Testis (tissue), 5 donors: ENCODE measurements at places on chromosomes 13 and 19. TPM values are rescaled to one million over a fixed set of nuclear protein-coding genes. Genes with fewer than 3 reads are reported as not detected.

DNA sequence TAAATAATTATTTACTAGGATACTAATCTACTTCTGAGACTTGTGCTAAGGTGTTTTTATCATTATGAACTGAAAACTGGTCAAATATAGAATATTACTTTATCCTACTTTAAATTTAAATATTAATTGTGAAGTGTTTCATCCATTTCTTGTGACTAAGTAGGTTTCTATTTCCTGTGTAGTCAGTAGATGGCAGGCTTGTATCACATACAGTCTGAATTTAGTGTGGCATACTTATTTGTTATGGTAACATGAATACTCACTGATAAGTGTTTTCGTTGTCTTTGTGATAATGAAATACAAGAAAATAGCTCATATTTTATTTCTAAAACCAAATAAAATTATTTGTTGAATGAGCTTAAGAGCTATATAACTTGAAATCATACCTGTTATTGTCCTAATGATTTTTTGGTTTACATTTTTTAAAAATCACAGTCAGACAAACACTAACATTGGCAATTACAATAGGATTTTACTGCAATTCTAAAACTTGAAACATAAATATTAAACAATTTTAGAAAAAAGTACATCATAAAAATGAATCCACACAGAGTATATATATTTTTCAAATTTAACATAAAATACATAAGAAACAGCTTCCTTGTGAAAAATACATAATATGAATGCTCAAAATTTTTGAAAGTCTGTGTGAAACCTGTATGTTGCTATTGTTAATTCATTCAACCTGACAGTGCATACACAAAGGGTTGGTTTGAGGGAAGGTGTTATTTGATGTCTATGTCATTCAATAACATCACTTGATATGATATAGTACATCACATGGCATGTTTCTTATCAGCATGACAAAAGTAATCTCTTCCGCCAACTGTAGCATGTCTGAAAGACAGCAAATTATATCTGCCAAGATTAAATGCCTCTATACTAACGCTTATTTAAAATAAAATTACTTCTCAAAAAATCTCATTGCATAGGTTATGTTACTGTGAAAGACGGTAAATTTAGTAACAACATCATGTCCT is 904.8 kb upstream of the PCDH20 start:
- DNase-seq = no peak
- H3K36me3 ChIP-seq = no peaks in the 10 kb centered on the region
- H3K4me1 ChIP-seq = no peaks in the 10 kb centered on the region
- no peaks in the 10 kb centered on the region for H3K27me3 ChIP-seq

- peak; percentile 62 for DNase-seq
- peaks cover 25% of the 10 kb centered on the region for H3K4me1 ChIP-seq
- H3K27ac ChIP-seq = peak overlapping the region; percentile 61
- no peak overlapping the region for H3K4me3 ChIP-seq
- H3K36me3 ChIP-seq = no peaks in the 10 kb centered on the region
- no peaks in the 10 kb centered on the region for H3K27me3 ChIP-seq
Measured at GRCh38 chr19:54418030-54418929, 3.0 kb downstream of the TTYH1 start.

GRCh38 chr13:74647211-74647610 is 513.0 kb upstream of the KLF12 start:
- no peaks in the 10 kb centered on the region for H3K36me3 ChIP-seq
- H3K27me3 ChIP-seq = no peaks in the 10 kb centered on the region
- no peak overlapping the region for H3K27ac ChIP-seq
- no peaks in the 10 kb centered on the region for H3K4me1 ChIP-seq
- no peak overlapping the region for H3K4me3 ChIP-seq

GRCh38 chr13:39684531-39685137 is 29.2 kb downstream of the COG6 start:
- no peak for DNase-seq
- no peaks in the 10 kb centered on the region for H3K36me3 ChIP-seq
- no peaks in the 10 kb centered on the region for H3K27me3 ChIP-seq
- H3K27ac ChIP-seq = no peak overlapping the region
- H3K4me3 ChIP-seq = no peak overlapping the region

DNA sequence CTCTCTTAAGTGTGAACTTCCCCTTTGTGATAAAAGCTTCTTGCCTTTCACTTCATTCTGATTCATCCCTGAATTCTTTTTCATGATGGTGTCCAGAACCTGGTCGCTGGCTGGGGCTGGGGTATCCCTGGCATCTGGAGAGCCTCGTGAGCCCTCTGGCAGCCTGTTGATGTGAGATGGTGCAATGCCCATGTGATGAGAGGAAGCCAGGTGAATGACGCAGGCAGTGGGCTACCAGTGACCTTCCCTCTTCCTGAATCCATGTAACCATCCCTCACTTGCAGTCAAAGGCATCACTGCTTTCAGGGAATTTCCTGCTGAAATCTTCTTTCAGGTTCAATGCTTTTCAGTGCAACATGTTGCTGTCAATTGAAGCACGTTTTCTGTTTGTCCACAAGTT is 158.6 kb upstream of the SLC10A2 start:
- DNase-seq = no peak
- H3K4me3 ChIP-seq = no peak overlapping the region
- H3K4me1 ChIP-seq = no peaks in the 10 kb centered on the region

DNA sequence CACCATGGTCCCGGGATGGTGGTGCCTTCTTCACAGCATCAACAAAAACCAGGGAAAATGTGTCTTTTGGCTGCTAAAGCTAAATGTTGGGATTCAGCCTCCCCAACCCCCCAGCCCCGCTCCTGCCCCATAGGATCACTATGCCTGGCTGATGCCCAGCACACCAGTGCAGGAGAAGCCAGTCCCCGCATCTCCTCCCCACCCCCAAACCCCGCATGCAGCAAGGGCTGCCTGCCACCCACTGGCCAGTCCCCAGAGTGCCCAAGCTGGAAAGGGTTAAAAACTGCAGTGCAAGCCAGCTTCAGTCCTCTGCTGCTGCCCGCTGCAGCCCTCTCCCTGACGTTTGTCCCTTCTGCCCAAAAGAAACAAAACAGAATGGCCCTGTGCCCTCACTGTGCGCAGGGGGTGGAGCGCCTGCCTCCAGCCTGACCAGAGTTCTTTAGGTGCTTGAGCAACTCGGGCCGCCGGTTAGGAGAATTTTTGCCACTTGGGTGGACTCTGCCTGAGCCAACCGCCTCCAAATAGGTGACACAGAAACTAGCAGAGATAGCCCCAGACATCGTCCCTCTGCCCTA is 3.7 kb downstream of the CALM3 start:
- H3K27ac ChIP-seq = no peak overlapping the region
- H3K4me3 ChIP-seq = no peak overlapping the region
- no peaks in the 10 kb centered on the region for H3K36me3 ChIP-seq
- peaks cover 39% of the 10 kb centered on the region for H3K4me1 ChIP-seq
- DNase-seq = peak; percentile 13

DNA sequence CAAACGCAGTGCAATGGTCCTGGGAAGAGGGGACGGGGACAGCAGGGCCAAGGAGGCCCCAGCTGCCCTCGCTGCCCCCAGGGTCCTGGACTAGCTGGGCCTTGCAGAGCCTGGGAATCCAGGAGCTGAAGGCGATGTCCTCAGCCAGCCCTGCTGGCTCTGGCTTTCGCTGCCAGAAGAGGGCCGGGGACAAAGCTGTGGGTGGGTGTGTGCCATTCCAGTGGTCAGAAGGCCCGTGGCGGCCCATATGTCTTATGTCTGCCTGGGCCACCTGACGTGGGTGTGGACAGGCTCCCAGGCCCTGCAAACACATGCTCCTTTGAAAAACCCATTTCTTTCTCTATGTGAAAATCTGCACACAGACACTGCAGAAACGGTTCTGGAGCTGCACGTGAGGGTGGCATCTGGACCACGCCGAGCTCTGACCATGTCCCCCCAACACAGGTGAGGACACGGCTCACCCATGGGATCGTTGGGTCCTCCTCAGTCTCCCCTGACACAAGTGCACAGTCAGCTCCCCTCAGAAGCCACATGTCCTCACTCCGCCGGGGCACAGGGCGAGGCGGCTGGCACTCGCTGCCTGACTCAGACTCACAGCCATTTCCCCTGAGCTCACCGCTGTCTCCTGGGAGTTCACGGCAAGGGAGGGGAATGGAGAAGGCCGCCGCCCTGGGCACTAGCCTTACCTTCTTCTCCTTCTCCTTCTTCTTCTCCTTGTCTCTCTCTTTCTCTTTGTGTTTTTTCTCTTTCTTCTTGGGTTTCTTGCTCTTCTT is 16.9 kb downstream of the IZUMO4 start:
- no peak overlapping the region for H3K27ac ChIP-seq
- H3K4me3 ChIP-seq = no peak overlapping the region
- no peaks in the 10 kb centered on the region for H3K27me3 ChIP-seq
- H3K36me3 ChIP-seq = no peaks in the 10 kb centered on the region
- no peak for DNase-seq
- H3K4me1 ChIP-seq = no peaks in the 10 kb centered on the region

DNA sequence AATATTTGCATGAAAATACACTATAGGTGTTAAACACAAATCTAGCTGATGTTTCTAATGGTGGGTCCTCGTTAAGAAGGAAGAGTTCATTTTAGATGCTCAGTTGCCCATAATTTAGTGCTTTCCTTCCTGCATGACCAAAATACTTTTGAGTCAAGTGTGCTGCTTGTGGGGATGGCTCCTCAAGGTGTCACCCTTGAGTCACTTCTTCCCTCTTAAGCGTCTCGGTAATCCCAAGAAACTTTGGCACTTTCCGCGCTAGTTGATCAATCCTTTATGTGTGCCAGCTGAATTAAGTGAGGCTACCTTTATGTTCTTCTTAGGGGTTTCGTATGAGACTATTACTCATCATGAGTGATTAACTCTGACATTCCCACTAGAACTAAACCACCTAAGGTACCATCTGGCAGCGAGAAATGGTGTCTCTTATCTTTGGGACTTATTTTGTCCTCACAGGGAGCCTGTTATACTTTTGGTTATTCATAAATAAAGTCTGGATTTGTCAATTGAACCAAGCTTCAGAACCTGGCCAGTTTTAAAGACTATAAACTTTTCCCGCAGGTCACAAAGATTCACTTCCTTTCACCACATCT is 106.8 kb downstream of the NHLRC3 start:
- peak; percentile 72 for DNase-seq
- no peaks in the 10 kb centered on the region for H3K27me3 ChIP-seq
- H3K36me3 ChIP-seq = no peaks in the 10 kb centered on the region
- H3K27ac ChIP-seq = peak overlapping the region; percentile 8
- no peaks in the 10 kb centered on the region for H3K4me1 ChIP-seq

DNA sequence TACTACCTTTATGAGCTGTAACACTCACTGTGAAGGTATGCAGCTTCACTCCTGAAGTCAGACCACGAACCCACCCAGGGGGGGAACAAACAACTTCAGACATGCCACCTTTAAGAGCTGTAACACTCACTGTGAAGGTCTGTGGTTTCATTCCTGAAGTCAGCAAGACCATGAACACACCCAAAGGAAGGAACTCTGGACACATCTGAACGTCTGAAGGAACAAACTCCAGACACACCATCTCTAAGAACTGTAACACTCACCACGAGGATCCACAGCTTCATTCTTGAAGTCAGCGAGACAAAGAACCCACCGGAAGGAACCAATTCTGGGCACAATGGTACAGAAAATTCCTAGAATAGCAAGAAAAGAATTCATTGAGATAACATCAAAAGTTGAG is 1796.5 kb upstream of the MIR17HG start:
- H3K36me3 ChIP-seq = no peaks in the 10 kb centered on the region
- H3K27me3 ChIP-seq = no peaks in the 10 kb centered on the region
- no peak overlapping the region for H3K27ac ChIP-seq
- H3K4me1 ChIP-seq = no peaks in the 10 kb centered on the region
- DNase-seq = no peak

GRCh38 chr13:39596176-39596575 is 6.8 kb downstream of the LHFPL6 start:
- no peaks in the 10 kb centered on the region for H3K27me3 ChIP-seq
- H3K27ac ChIP-seq = no peak overlapping the region
- no peak for DNase-seq

DNA sequence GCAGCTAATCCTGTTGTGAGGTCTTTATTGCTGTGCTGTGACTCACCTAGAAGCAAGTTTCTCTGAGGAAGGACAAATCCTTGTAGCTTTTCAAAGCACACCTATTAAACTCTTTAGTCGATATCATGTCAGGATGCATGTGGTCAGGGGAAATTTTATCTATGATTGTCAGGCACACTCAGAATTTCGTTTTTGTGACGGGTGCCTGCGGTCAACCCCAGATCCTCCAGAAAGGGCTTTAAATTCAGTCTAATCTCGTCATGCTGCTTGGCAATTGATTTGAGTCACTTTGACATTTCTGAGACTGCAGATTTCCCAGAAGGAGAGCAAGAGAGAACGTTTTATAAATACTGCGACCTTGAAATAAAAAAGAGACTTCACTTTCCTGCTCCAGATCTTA is 316.9 kb downstream of the FGF9 start:
- H3K4me1 ChIP-seq = no peaks in the 10 kb centered on the region
- no peak overlapping the region for H3K4me3 ChIP-seq
- H3K27me3 ChIP-seq = no peaks in the 10 kb centered on the region
- H3K27ac ChIP-seq = no peak overlapping the region
- no peaks in the 10 kb centered on the region for H3K36me3 ChIP-seq

DNA sequence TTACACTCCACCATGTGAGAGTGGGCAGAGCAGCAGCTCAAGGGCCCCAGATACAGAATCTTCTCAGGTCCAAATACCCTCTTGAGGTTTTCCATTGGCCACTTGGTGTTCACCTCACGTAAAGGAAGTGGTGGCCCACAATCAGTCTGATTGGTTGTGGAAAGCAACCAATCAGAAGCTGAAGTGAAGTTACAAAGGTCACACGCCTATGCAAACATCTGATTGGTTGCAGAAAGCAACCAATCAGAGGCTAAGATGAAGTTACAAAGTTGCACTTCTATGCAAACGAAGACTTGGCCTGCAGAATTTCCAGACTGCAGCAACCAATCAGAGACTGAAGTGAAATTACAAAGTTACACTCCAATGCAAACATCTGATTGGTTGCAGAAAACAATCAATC is 14.3 kb upstream of the TM9SF2 start:
- DNase-seq = peak; percentile 59
- H3K4me1 ChIP-seq = no peaks in the 10 kb centered on the region
- H3K27me3 ChIP-seq = no peaks in the 10 kb centered on the region
- H3K36me3 ChIP-seq = no peaks in the 10 kb centered on the region
- H3K27ac ChIP-seq = no peak overlapping the region
- no peak overlapping the region for H3K4me3 ChIP-seq

- no peaks in the 10 kb centered on the region for H3K36me3 ChIP-seq
- H3K4me3 ChIP-seq = no peak overlapping the region
- no peak overlapping the region for H3K27ac ChIP-seq
- no peak for DNase-seq
Measured at GRCh38 chr19:1177322-1178114, 3.5 kb upstream of the SBNO2 start.

The KLK12 gene
- 1.3 TPM for polyA plus RNA-seq

The FCHO1 gene
- 9.8 TPM for polyA plus RNA-seq

The ZNF844 gene
- 10.3 TPM for polyA plus RNA-seq

The ZNF587B gene
- polyA plus RNA-seq = 11.8 TPM

The LONP1 gene
- 48.1 TPM for polyA plus RNA-seq

The SPRY2 gene
- polyA plus RNA-seq = 10.7 TPM

The KCNJ14 gene
- polyA plus RNA-seq = 0.66 TPM
